Putamen (tissue), 1 donor: ENCODE measurements at places on chromosomes 16 and 17.

- no peak for DNase-seq
These were observed 93.3 kb downstream of the CMIP start for GRCh38 chr16:81537721-81538561.

DNA sequence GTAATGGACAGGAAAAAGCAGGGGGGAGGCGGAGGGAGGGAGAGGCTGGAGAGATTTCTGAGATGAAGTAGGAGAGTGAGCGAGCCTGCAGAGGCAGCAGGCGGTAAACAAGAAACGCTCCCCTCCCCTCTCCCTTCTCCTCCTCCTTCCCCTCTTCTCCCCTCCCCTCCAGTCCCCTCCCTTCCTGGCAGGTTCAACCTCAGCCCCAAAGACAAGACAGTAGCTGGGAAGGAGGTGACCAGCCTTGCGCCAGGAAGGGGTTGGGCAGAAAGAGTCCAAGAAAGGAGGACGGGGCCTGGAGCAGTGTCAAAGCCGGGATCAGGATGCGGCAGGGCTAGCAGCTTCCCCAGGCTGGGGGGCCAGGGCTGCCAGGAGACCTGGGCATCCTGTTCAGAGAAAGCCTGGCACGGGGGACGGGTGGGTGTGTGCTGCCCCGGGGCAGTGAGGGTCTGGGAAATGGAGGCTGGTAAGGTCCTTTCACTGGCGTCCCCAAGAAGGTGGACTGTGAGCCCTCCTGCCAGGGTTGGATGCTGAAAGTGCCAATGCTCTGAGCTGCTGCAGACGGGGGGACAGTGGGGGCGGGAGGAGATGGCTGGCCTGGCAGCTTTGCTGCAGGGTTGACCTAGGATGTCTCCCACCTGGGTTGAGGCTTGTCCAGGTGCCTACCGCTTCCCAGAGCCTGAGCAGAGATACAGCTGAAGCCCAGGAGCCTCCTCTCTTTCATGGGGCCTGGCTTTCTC is 261.6 kb upstream of the TNRC6C start:
- no peak for DNase-seq

GRCh38 chr17:206941-207560 is 25.6 kb upstream of the DOC2B start:
- no peak for DNase-seq

- no peak for DNase-seq
These were observed 419.0 kb upstream of the CDH11 start for GRCh38 chr16:65540901-65541300.

DNA sequence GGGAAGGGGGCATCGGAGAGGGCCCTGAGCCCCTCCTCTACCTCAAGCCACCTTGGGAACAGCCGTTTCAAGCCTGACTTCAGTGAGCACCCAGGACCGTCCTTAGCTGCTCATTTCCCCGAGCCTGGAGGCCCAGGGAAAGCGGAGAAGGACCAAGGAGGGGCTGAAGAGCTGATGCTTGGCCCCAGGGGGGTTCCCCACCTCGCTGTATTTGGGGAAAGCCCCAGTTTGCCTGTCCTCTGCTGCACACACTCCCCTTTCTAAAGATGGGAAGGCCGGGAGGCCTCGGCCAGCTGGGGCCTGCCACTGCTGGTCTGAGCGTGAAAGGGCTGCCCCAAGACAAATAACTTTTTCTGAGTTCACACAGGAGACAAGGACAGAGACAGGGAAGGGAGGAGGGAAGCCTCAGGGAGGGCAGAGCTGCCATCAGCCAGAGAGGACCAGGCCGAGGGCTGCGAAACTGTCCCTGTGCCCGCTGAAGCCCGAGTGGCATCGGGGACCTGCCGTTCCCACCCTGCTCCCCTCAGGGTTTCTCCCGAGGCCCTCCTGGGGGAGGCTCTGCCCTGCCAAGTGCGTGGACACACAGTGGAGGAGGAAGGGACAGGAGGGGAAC is 11.6 kb downstream of the ZACN start:
- DNase-seq = no peak
